ENCODE measurements at places on chromosomes 16 and 17. TPM values are rescaled to one million over a fixed set of nuclear protein-coding genes. Genes with fewer than 3 reads are reported as not detected.

DNA sequence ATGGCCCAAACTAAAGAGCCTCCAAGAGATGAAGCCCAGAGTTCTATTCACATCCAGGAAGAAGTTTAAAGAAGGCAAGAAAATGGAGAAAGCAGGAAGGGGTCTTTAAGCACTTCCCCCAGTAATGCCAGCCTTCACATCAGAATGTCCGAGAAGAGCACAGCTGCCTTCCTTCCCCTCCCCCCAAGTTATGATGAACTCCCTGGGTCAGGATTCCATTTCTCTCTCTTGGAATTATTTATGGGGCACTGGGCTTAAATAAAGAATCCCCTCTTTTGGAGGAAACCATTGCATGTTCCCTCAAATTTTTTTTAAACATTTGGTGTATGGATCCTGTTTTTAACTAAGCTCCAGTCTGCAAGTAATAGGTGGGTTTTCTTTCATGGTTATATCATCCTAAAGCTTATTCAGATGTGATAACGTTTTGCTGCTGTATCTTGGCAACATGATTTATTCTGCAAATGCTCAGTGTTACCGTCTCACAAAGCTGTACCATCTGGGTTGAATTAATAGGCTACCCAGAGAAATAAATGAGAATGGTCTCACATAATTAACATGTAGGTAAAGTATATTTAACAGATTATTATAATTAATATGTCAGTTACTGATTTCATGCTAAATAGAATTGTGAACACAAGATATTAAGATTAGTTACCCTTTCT, 160.9 kb upstream of the TOX3 start:
- no peaks in the 10 kb centered on the region for H3K4me1 ChIP-seq
- no peak overlapping the region for H3K4me3 ChIP-seq
- H3K27ac ChIP-seq: no peak overlapping the region
- no peaks in the 10 kb centered on the region for H3K27me3 ChIP-seq
- no peak for DNase-seq

GRCh38 chr16:71565812-71566700, 10.8 kb downstream of the TAT start:
- peak overlapping the region; percentile 96 for H3K4me3 ChIP-seq
- no peaks in the 10 kb centered on the region for H3K36me3 ChIP-seq
- H3K27ac ChIP-seq: peak overlapping the region; percentile 90
- H3K4me1 ChIP-seq: peaks cover 17% of the 10 kb centered on the region
- H3K27me3 ChIP-seq: no peaks in the 10 kb centered on the region

DNA sequence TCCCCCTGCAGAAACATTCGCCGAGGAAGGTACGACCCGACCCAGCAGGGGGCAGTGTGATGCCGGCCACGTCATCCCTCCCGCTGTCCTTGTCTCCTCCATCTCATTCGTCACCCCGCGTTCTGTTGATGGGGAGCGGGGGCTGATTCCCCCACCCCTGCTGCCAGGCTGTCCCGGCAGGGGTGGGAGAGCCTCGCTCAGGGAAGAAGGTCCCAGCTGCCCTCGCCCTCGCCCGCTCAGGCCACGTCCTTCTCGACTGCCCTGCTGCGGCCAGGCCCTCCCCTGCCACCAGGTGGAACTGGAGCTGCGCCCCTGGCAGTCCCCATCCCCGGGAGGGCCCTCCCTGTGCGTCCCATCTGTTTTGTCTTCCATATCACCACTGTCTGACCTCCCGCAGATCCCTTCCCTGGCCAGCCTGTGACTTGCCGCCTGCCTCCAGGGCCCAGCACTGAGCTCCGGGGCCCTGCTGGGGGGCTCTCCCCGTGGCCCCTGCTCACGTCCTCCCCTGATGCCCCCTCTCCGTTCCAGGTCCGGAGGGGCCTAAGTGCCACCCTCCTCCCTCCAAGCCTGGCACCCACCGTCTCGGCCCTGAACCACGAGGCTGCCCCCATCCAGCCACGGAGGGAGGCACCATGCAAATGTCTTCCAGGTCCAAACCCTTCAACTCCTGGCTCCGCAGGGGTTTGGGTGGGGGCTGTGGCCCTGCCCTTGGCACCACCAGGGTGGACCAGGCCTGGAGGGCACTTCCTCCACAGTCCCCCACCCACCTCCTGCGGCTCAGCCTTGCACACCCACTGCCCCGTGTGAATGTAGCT, 20.6 kb downstream of the ADAM11 start:
- no peak overlapping the region for H3K27ac ChIP-seq
- H3K4me3 ChIP-seq: peak overlapping the region; percentile 69
- DNase-seq: peak; percentile 87
- H3K27me3 ChIP-seq: peaks cover 11% of the 10 kb centered on the region
- H3K4me1 ChIP-seq: peaks cover 26% of the 10 kb centered on the region

KRTAP4-5 gene
- not detected for total RNA-seq

DNA sequence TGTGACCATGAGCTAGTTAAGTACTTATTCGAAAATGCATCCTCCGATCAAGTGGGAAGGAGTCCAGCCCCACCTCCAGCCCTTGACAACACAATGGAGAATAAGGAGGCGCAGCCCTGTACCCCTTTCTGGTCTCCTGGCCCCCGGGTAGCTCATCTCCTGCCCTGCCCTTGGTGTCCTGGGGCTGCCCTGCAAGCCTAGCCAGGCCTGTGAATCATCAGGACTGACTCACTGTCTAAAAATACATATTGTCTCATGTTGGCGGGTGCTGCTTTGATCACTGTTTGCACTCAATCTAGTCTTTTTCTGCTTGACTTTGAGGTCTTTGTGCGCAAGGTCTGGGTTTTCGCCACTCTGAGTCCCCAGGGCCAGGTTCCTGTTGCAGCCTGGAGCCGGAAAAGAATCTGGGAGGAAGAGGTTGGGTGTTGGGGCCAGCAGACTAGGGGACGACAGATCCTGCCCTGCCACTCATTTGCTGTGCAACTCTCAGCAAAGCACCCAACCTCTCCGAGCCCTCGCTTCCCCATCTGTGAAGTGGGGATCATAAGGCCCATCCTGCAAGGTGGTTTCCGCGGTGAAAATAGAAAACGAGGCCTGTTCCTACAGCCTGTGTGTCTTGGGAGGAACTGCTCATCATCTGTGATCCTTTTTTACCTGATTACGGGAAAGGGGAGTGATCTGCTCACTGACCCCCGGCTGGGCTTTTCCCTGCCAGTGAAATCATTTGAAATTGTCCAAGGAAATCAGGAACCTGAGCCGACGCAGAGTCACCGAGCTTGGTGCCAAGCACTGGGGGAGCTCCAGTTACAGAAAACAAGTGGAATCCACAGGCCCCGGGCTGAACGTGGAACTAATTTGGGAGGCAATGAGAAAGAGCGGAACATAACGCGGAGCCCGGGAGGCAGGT, 230.4 kb downstream of the PARN start:
- DNase-seq: no peak
- no peaks in the 10 kb centered on the region for H3K4me1 ChIP-seq
- no peak overlapping the region for H3K4me3 ChIP-seq
- H3K27me3 ChIP-seq: no peaks in the 10 kb centered on the region
- no peaks in the 10 kb centered on the region for H3K36me3 ChIP-seq

ACSM2B gene
- total RNA-seq: 0.10 TPM

DNA sequence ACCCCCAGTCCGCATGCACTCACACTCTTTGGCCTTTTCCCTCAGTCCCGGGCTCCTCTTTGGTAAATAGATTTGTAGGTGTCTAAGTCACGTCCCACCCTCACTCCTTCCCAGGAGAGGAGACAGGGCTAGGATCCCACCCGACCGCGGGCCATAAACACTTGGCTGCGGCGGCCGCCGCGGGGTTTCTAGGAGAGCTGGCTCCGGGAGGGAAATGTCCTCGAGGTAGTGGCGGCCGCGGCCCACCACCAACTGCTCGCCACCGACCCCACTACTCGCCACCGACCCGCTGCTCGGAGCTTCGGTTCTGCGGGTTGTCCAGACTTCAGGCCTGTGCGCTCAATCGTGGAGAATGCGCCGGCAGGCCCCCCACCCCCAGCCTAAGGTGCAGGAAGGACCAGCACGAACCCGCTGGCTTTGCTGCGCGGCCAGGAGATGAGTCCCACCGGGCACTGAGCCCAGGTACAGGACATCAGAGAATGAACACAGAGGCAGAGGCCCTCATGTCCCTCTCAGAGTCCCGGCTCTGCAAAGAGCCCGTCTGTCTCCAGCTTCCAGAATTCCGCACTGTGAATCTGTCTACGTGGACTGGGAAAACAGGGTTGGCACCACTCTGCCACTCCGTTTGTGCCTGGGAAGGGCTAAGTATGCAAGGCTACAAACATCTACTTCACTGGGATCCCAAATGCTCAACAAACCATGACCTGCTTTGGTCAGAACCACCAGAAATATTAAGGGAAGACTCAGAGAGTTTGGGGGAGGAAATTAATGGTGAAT, 2.5 kb downstream of the PRAC2 start:
- peak overlapping the region; percentile 81 for H3K4me3 ChIP-seq
- H3K4me1 ChIP-seq: peaks cover 66% of the 10 kb centered on the region
- H3K27me3 ChIP-seq: peaks cover 99% of the 10 kb centered on the region
- no peak for DNase-seq

GINS2 gene
- 55.6 TPM for total RNA-seq

- peaks cover 20% of the 10 kb centered on the region for H3K4me1 ChIP-seq
- peak overlapping the region; percentile 78 for H3K27ac ChIP-seq
- no peaks in the 10 kb centered on the region for H3K27me3 ChIP-seq
- peaks cover 10% of the 10 kb centered on the region for H3K36me3 ChIP-seq
- DNase-seq: peak; percentile 77
Measured at GRCh38 chr16:30941600-30942425, 7.1 kb upstream of the ORAI3 start.
